Activated CD4-positive, alpha-beta memory T cell treated with anti-CD3 and anti-CD28 coated beads, Interleukin-2, amount 10 ng/mL, durations not matched to agents 7 days and 5 days (primary cell): ENCODE measurements at places on chromosomes 1 and 21. TPM values are rescaled to one million over a fixed set of nuclear protein-coding genes. Genes with fewer than 3 reads are reported as not detected.

Gene SHISAL2A
- total RNA-seq, result 11.4 TPM

- H3K4me1 ChIP-seq, result no peaks in the 10 kb centered on the region
- H3K27ac ChIP-seq, result no peak overlapping the region
- DNase-seq, result no peak
- no peak overlapping the region for H3K4me3 ChIP-seq
- no peaks in the 10 kb centered on the region for H3K36me3 ChIP-seq
- H3K27me3 ChIP-seq, result no peaks in the 10 kb centered on the region
Measured at GRCh38 chr1:56017336-56017735, 562.0 kb downstream of the PLPP3 start.

DNA sequence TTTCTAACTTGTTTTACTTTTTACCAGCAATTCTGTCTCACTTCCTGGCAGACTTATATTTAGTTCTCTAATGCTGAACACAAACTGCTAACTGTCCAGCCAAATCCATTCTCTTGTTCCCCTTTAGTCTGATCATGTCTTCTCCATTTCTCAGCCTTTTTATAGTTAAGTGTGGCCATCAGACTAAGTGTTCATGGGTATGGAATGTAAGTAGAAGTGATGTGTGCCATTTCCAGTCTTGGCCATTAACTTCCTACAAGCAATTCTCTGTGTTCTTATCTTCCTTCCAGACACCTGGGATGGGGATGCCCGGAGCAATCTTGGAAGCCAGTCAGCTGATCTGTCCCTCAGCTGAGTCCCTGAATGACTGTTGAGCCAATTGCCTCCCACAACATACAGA lies 165.8 kb downstream of the ST6GALNAC3 start:
- H3K4me3 ChIP-seq, result no peak overlapping the region
- no peaks in the 10 kb centered on the region for H3K36me3 ChIP-seq
- no peak overlapping the region for H3K27ac ChIP-seq
- H3K4me1 ChIP-seq, result no peaks in the 10 kb centered on the region
- H3K27me3 ChIP-seq, result peaks cover 2% of the 10 kb centered on the region

GRCh38 chr1:43214501-43215444 lies 42.6 kb downstream of the CFAP57 start:
- no peaks in the 10 kb centered on the region for H3K4me1 ChIP-seq
- no peaks in the 10 kb centered on the region for H3K36me3 ChIP-seq
- H3K4me3 ChIP-seq, result no peak overlapping the region
- no peak for DNase-seq
- no peak overlapping the region for H3K27ac ChIP-seq
- peaks cover 18% of the 10 kb centered on the region for H3K27me3 ChIP-seq

DNA sequence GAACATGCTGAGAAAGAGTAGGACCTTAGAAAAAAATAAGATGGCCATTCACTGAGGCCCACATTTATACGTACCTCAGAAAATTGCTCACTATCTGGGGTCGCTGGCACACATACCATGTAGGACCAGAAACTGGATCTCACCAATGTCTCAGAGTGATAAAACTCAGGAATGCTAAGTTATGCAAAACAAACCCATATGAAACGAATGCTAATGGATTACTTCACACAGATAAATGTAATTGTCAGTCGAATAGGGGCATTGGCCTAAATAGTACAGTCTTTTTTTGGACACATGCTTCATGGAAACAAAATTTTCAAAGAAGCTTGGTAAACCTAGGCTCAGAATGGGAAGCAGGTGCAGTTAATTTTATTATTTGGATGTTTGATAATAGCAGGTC lies 32.6 kb upstream of the RGS2 start:
- no peaks in the 10 kb centered on the region for H3K4me1 ChIP-seq
- no peak overlapping the region for H3K4me3 ChIP-seq
- DNase-seq, result no peak
- no peak overlapping the region for H3K27ac ChIP-seq

GRCh38 chr1:117166076-117166475 lies 44.5 kb upstream of the TRIM45 start:
- no peak overlapping the region for H3K4me3 ChIP-seq
- no peaks in the 10 kb centered on the region for H3K4me1 ChIP-seq

DNA sequence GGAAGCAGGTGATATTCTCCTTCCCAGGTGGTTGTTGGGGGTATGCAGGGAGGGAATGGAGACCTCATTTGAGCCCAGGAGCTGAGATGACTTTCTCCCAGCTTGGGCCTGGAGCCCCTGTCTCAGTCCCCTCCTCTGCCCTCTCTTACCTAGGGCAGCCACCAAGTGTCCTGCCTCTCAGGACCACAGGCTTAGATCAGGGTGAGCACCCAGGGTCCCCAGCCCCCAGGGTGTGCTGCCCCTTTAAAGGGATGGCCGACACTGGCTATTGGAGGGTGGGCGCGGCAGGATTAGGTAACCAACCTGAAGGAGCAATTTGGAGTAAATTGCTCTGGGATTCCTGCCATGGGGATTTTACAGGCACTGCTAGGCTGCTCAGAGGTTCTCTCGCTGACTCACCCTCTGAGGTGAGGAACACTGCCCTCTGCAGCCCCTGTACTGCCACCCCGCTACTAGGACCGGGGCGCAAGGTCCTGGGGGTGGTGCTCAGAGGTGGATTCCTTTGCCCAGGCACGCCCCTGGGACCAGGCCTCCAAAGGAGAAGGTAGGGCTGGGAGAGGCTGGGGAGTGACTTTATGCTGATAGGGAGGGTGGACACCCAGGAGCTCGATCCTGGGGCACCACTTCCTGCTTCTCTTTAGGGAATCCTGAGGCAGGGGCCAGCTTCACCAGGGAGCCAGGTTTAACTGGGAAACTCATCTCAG lies 1.5 kb downstream of the RPS6KA1 start:
- DNase-seq, result no peak
